ENCODE measurements at places on chromosomes 2 and 18. TPM values are rescaled to one million over a fixed set of nuclear protein-coding genes. Genes with fewer than 3 reads are reported as not detected.

DNA sequence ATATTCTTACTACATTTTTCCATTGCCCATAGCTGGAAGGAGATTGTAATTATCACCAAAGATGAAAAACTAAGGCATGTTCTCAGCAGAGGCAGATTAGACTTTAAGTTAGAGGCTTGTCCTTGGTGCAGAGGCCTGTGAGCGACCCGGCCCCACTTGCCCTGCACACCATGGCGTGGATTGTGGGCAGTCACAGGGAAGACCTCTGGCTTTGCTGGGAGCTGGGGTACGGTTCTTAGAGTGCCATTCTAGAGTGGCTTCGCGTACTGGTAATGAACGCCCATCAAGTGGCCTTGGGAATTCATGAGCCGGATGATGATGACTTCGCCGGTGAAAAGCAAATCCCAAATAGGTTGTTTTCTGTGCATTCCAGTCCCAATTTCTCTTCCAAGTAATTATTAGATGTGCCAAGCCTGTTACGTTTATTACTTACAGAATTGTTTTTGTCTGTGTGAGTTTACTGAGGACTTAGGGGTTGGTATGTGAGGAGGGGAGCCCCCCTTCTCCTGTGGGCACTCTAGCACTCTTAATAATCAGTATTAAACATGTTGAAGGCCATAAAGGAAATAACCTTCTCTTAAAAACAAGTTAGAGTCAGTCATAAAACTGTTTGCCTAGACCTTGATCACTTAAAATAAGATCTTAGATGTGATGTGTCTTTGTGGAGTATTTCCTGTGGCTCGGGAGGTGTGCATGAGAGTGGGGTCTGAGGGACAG lies 90.6 kb downstream of the LDLRAD4 start:
- H3K27me3 ChIP-seq = no peaks in the 10 kb centered on the region
- H3K4me1 ChIP-seq = peaks cover 38% of the 10 kb centered on the region
- DNase-seq = no peak
- H3K27ac ChIP-seq = no peak overlapping the region
- no peak overlapping the region for H3K4me3 ChIP-seq

DNA sequence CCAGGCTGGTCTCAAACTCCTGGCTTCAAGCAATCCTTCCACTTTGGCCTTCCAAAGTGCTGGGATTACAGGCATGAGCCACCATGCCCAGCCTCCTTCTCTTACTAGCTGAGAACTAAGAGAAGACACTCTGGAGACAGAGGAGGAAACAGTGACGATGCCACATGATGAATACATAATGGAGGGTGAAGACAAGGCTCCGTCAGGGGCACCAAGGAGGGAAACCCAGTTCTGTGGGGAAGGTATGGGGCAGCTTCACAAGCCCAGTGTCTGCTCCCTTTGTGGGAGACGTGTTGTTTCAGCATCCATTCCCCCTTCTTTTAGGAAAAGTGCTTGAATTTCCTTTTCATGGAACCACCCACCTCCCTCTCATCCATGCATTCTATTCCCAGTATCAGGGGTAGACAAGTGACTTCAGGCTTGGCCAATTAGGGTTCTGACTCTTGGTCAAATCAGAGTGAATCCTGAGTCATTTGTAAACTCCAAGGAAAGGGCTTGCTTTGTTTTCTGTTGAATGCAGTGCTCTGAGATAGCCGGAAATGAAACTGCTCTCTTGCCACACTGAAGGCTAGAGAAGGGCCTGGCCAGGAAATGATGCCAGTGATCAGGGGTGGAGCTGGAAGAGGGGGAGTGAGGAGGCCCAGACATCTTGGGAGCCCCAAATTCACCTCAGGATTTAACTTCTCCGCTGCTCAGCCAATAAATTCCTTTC lies 23.7 kb downstream of the TMEM127 start:
- no peaks in the 10 kb centered on the region for H3K36me3 ChIP-seq
- no peaks in the 10 kb centered on the region for H3K27me3 ChIP-seq
- no peak overlapping the region for H3K4me3 ChIP-seq

DNA sequence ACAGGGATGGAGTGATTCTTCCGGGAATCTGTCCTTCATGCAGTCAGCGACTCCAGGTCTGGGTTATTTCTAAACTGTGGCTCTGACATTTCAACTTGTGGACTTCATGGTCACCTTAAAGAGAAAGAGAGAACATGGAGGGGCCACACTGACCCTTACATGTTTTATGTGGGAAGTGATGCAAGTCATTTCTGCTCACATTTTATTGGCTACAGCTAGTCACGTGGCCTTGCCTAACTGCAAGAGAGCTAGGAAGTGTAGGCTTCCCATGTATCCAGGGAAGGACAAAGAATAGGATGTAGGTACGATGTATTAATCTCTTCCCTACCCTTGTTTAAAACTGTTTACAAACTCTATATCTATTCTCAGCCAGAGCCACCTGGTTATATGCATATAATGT lies 30.3 kb upstream of the AFTPH start:
- peaks cover 2% of the 10 kb centered on the region for H3K4me1 ChIP-seq
- H3K36me3 ChIP-seq = no peaks in the 10 kb centered on the region
- no peak overlapping the region for H3K4me3 ChIP-seq

DNA sequence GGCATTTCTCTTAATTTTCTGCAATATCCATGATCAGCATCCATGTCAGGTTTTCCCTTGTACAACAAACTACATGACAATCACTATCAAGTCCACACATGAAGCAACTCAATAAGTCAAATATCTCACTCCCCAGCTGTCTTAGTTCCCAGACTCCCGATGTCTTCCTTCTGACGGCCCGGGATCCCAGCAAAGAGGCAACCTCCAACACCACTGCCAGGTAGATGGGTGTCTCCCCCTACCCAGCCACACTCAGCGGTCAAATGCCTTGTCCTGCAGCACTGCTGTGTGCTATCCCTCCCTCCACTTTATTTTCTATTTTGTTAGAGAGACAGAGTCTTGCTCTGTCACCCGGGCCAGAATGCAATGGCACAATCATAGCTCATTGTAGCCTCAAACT lies 23.3 kb downstream of the TRABD2A start:
- no peak for DNase-seq
- no peak overlapping the region for H3K4me3 ChIP-seq
- H3K27ac ChIP-seq = peak overlapping the region; percentile 91
- H3K4me1 ChIP-seq = peaks cover 94% of the 10 kb centered on the region

RAX gene
- total RNA-seq = not detected

GRCh38 chr2:237213315-237214022 lies 127.8 kb downstream of the COPS8 start:
- DNase-seq = no peak
- no peak overlapping the region for H3K27ac ChIP-seq
- no peak overlapping the region for H3K4me3 ChIP-seq
- H3K27me3 ChIP-seq = no peaks in the 10 kb centered on the region
- no peaks in the 10 kb centered on the region for H3K36me3 ChIP-seq

ATP6V1C2 gene
- total RNA-seq = not detected

- H3K27me3 ChIP-seq = no peaks in the 10 kb centered on the region
- H3K36me3 ChIP-seq = no peaks in the 10 kb centered on the region
- no peak overlapping the region for H3K27ac ChIP-seq
- H3K4me3 ChIP-seq = no peak overlapping the region
These were observed 1326.0 kb upstream of the ZEB2 start for GRCh38 chr2:145845923-145846322.

DNA sequence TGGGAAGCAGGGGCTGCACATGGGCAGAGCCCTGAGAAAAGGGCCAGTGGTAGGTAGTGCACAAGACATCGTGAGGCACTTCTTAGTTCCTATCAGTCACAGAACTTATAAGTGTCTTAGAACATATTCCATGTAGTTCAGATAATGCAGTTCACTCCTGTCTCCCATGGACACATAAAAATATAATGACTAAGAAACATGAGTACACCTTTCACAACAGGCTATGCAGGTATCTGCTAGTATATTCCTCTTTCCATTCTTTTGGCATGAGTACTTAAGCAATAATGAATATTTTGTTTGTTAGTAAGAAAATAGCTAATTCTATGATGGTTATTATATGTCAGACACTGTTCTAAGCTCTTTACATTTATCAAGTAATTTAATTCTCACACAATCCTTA lies 808.4 kb downstream of the BCL11A start:
- no peaks in the 10 kb centered on the region for H3K27me3 ChIP-seq
- no peak for DNase-seq
- no peaks in the 10 kb centered on the region for H3K4me1 ChIP-seq
- H3K27ac ChIP-seq = no peak overlapping the region

SH3RF3 gene
- 1.8 TPM for total RNA-seq

ARHGAP25 gene
- 43.0 TPM for total RNA-seq

SKOR2 gene
- not detected for total RNA-seq

DNA sequence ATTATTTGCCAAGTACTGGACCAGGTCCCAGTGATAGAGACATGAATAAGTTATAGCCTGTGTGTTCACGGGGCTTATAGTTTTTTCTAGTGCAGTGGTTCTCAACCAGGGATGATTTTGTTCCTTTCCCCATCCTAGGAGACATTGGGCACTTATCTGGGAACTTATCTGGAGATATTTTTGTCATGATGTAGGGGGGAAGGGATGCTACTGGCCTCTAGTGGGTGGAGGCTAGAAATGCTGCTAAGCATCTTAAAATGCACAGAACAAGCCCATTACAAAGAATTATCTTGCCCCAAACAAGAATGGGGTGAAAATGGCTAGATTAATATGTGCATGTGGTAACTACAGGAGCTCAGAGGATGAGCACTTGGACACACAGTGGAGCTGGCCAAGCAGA lies 75.2 kb downstream of the KLHL29 start:
- no peaks in the 10 kb centered on the region for H3K36me3 ChIP-seq
- no peaks in the 10 kb centered on the region for H3K4me1 ChIP-seq
- no peak overlapping the region for H3K4me3 ChIP-seq
- no peak overlapping the region for H3K27ac ChIP-seq

RFX8 gene
- total RNA-seq = 0.60 TPM

DNA sequence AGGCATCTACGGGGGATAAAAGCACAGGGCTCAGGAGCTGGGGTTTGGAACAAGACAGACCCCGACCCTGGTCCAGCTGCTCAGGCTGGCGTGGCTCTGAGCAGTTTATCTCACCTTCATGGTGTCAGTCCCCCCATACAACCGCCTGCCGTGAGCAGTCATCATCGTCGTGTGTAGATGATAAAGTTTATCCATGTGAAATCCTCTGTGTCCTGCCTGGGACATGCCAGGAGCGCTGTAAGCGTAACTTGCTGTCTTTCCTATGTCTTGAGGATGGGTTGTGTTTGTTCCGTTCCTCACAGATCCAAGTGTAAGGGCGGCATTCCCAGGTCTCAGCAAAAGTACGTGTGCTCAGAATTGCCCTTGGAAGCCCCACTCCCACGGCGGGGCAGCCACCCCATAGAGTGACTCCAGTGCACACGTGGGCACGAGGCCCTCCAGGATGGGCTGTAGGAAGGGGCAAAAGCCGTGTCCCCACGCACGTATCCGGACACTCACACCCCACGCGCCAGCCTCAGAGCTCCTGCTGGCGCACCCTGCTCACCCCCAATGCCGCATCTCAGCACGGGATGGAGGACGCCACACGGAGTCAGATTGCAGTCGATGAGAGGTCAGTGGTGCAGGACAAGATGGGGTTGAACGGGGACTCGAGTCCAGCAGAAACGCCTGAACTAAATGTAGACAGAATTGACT lies 50.9 kb downstream of the ADI1 start:
- no peak overlapping the region for H3K27ac ChIP-seq
- H3K36me3 ChIP-seq = peaks cover 17% of the 10 kb centered on the region
- DNase-seq = no peak
- no peaks in the 10 kb centered on the region for H3K4me1 ChIP-seq
- no peak overlapping the region for H3K4me3 ChIP-seq

DNA sequence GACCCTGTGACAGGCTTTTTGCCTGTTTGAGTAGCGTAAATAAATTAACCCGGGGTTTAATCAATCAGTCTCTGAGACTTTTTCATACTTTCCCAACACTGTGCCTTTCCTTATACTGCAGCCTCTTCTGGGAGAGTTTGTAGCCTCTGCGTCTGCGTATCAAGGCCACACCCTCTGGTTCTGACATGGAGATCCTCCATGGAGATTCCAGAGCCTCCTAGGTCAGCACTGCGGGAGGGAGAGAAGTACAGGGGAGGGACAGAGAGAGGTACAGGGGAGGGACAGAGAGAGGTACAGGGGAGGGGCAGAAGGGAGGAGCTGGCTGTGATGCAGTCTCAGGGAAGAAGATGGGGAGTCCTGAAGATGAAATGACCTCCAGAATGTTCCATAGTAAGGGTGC lies 166.0 kb downstream of the ARL4C start:
- no peak overlapping the region for H3K4me3 ChIP-seq
- no peaks in the 10 kb centered on the region for H3K36me3 ChIP-seq
- H3K27me3 ChIP-seq = no peaks in the 10 kb centered on the region
- DNase-seq = no peak
- peaks cover 29% of the 10 kb centered on the region for H3K4me1 ChIP-seq
- no peak overlapping the region for H3K27ac ChIP-seq

DNA sequence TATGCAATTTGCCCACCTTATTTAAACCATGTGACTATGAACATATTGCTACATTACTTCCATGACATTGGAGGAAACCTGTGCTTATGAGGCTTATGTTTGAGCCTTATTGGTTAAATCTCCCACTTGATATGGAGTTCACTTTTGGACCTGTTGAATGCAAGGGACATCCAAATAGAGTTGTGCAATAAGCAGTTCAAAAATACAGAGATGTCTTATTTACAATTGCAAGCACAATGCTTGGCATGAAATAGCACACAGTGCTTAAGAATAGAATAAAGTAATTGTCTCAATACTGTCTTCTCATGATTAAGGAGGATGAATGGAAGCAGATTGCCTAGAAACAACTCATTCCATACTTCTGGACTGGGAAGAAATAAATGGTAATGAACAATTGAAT lies 793.5 kb downstream of the METTL4 start:
- no peak for DNase-seq
- H3K36me3 ChIP-seq = no peaks in the 10 kb centered on the region
- H3K4me1 ChIP-seq = no peaks in the 10 kb centered on the region

VAMP5 gene
- total RNA-seq = 18.4 TPM

DNA sequence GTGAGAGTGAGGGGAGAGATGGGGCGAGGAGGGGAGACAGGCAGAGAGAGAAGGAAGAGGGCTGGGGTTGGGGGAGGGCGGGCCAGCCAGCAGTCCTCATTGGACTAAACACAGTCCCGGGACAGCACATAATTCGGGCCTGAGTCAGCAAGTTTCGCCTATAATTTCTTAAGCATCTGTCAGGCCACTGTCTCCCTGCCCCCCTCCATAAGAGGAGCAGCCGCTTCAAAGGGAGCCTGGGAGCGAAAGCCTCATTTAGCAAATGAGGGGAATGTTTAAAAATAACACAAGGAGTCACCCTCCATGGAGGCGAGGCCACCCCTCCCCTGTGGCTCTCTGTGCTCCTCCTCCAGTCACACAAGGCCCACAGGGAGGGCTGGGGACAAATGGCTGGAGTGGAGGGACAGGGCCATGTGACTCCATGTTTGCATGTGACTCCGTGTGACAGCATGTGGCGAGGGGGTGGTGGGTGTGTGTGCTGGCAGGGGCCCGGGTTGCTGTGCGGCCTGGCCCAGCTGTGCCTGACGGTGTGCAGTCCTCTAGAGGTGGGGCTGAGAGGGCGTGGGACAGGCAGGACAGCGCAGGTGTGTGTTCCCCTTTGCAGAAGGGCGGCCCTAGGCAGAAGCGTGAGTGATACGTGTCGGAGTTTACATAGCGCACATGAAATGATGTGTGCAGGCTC lies 162.4 kb downstream of the CELF4 start:
- no peaks in the 10 kb centered on the region for H3K36me3 ChIP-seq
- no peak overlapping the region for H3K4me3 ChIP-seq
- no peaks in the 10 kb centered on the region for H3K27me3 ChIP-seq

- H3K4me1 ChIP-seq = no peaks in the 10 kb centered on the region
- peaks cover 31% of the 10 kb centered on the region for H3K27me3 ChIP-seq
- DNase-seq = no peak
- no peaks in the 10 kb centered on the region for H3K36me3 ChIP-seq
- H3K27ac ChIP-seq = no peak overlapping the region
These were observed 2.1 kb downstream of the MLPH start for GRCh38 chr2:237488901-237489860.

Data from activated naive CD4-positive, alpha-beta T cell treated with anti-CD3 and anti-CD28 coated beads for 36 hours (primary cell).